Activated CD4-positive, alpha-beta T cell treated with anti-CD3 and anti-CD28 coated beads, Interleukin-2, Interleukin-4, amounts not matched to agents 100 ng/mL and 50 ng/mL, durations not matched to agents 16 hours and 8 hours (primary cell): ENCODE measurements at places on chromosomes 12 and 14.

DNA sequence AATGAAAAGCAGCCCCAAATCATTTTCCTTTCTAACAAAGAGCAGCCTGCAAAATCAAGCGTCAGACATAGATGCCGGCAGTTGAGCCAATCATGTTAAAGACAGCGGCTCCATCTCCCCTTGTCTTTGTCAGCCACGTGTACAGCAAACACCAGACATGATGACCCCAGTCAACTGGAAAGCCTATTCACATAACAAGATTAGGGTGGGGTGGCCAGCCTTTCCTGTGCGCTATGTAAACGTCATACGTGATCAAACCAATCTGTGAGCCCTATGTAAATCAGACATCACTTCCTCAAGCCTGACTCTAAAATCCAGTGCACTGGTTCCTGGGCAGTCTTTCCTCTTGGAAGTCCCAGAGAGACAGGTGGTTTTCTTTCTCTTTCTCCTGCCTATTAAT, 9.9 kb upstream of the FICD start:
- no peak for DNase-seq

DNA sequence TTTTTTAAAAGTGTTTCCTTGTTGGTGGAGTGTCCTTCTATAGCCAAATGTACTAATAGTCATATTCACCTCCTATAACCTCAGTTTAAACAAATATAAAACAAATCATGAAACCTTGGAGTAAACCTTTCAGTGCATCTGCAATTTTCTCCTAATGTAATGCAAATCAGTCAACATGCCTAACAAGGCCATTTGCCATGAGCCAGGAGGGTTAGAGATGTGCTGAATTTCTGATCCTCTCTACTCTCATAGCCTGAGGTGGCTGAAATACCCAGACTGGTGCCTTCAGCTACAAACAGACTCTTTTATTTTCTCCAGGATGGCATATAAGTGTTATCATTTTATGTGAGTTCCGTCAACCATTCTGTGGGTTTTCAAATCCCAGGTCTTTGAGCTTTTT, 908.1 kb downstream of the GALC start:
- no peak for DNase-seq

- DNase-seq = no peak
These were observed 49.6 kb downstream of the HNRNPC start for GRCh38 chr14:21219561-21220111.

DNA sequence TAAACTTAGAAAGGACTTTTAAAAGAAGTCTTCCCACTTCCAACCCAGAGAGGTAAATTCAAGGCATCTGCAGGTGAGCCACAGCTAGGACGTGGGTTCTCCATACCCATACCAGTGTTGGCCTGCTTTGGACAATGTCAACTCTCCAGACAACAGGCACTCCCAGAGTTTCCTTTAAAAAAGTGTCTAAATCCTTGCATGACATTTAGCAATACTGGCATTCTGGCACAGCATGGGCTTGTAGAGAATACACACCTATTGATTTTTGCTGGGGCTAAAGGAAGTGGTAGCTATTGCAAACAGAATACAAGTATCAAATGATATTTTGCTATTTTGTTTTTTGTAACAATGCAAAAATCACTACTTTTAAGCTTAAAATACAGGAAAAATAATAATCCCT, 25.8 kb upstream of the DICER1 start:
- no peak for DNase-seq

GRCh38 chr12:31465002-31465401, 125.9 kb downstream of the DENND5B start:
- no peak for DNase-seq

GRCh38 chr12:48969833-48970701, 1.5 kb downstream of the WNT10B start:
- DNase-seq = no peak

DNA sequence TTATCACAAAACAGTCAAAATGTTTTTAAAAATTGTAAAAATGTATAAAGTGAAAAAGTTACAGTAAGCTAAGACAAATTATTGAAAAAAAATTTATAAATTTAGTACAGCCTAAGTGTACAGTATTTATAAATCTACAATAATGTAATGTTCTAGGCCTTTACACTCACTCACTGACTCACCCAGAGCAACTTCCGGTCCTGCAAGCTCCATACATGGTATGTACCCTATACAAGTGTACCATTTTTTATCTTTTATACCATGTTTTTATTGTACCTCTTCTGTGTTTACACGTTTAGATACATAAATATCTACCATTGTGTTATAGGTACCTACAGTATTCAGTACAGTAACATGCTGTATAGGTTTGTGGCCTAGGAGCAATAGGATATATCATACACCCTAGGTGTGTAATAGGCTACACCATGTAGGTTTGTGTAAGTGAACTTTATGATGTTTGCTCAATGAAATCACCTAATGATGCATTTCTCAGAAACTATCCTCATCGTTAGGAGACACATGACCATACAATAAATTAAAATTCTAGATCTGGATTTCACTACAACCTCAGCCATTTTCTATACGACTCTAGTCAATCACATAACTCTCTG, 66.8 kb downstream of the TXNDC16 start:
- DNase-seq = no peak

DNA sequence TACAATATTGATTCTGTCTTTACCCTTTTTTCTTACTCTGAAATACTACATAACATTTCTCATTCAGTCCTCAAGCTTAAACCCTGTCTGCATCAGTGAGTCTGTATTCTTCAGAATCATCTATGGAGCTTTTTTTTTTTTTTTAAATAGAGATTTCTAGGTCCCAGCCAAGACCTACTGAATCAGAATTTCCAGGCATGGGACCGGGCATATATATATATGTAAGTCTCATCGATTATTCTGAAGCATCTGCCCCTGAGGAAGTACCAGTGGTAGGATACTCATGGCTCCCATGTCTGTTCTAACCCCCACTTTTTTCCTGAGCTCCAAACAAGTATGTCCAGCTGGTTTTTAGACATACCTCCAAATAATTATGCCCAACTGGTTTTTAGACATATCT, 6.1 kb downstream of the DDX47 start:
- no peak for DNase-seq

- no peak for DNase-seq
These were observed 36.7 kb downstream of the RERG start for GRCh38 chr12:15184484-15184883.

DNA sequence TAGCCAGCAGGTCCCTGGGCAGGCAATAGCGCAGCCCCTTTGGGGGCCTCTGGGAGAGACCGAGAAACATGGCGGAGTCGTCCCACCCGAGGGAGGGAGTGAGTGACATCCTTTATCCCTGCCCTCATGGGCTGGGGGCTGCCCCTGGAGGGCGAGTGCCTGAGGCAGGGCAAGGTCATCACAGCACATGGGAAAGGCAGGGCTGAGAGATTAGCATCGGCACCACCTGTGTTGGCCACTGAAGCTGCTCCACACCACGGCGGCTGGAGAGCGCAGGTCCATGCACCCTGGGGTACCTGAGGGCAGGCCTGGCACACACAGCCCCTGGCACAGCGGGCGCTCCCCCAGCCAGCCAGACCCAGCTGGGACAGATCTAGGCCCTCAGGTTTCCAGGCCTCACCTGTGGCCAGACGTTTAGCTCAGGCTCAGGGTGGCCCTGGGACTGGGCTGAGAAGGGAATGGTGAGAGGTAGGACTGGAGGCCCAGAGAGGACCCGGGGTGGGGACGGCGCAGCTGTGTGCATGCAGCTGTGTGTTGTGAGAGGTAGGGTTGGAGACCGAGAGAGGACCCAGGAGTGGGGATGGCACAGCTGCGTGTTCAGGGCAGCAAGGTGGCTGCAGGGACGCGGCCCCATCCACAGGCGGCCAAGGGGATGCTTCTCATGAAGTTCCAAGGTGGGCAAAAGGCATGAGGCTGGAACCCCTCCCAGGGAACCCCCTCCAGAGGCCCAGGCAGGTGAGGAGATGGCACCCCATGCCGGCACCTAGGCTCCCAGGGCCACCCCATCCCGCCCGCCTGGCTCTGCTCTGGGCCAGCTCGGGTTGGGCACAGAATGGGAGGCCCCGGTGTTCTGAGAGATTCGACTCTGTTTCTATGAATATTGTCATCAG, 74.1 kb downstream of the KIF26A start:
- DNase-seq = no peak

DNA sequence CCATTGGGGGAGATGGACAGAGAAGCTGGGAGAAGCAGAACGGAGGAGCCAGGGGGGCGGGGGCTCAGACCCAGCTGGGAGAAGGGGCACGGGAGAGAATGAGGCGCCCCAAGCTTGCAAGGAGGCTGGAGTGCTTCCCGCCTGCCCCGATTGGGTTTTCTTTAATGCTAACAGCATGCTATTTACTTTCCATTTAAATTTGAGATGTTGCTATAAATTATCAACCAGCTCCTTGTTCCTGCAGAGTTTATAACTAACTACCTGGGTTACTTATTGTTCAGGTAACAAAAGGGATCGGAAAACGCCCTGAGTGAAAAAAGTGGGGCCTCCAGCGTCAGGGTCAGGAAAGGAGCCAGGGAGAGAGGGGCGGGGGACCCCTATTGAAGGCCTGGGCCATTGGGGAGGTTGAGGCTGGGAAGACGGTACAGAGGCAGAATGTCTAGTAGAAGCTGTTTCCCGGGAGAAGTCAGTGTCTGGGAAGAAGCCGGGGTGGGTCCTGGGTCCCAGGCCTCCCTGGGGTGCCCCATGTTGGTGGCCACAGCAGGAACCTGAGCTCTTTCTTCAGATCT, 2.5 kb downstream of the HNF1A start:
- no peak for DNase-seq

- no peak for DNase-seq
These were observed 29.8 kb upstream of the CCT2 start for GRCh38 chr12:69555461-69555860.

GRCh38 chr12:67919406-67919805, 69.8 kb upstream of the IFNG-AS1 start:
- DNase-seq = no peak

- no peak for DNase-seq
These were observed 36.7 kb downstream of the TMEM233 start for GRCh38 chr12:119630223-119630780.

- DNase-seq = peak; percentile 15
These were observed 47.2 kb downstream of the ALDH1L2 start for GRCh38 chr12:105036937-105037649.

DNA sequence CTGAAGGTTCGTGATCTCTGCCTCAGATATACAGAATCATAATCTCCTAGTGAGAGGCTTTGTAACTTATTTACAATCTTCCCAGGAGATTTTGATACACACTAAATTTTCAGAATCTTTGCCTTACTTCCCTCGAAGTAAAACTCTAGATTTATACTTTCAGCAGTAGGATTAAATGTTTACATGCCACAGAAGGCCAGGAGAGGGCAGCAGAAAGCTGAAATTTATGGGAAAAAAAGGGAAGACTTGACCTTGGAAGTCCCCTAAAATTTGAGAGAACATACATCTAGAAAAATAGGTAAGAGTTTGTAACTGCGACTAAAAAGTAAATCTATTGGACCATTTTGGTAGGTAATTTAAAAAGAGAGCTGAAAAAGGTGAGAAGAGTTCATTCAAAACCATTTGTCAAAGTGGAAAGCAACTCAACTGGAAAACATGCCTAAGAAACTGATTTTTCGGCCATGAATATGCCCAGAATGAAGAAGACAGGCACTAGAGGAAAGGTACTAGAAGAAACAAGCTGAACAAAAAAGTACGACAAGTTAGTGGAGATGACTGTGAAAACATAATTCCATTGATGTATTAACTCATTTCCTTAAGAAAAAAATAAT, 242.0 kb upstream of the MDGA2 start:
- DNase-seq = no peak

- no peak for DNase-seq
These were observed 48.8 kb upstream of the SEL1L start for GRCh38 chr14:81582420-81582819.

DNA sequence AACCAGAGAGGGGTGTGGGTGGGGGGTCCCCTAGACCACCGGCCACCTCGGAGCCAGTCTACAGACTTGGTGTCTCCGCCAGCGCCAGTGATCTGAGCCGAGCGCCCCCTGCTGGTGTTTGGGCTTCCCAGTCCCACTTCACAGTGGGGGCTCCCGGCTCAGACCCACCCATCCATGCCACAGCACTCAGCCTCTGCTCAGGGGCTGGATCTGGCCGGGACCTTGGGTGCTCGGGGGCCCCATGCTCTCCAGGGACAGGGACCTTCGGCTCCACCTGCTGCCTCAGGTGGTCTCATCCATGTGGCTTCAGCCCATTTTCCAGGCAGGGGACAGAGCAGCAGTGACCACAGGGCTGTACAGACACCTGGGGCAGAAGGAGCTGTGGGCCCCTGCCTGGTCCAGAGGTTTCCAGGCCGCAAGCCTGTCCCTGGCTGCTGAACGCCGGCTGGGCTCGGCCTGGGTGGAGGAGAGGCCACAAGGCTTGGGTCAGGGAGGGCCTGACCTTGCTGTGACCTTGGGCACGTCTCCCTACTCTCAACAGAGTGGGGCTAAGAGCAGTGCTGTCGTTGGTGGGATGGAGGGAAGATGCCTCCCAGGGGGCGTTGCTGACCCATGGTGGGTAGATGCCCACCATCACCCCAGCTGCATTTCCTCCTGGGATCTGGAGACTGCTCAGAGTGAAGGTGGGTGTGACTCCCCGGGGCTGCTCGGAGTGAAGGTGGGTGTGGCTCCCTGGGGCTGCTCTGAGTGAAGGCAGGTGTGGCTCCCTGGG, 86.3 kb downstream of the KIF26A start:
- DNase-seq = peak; percentile 15

DNA sequence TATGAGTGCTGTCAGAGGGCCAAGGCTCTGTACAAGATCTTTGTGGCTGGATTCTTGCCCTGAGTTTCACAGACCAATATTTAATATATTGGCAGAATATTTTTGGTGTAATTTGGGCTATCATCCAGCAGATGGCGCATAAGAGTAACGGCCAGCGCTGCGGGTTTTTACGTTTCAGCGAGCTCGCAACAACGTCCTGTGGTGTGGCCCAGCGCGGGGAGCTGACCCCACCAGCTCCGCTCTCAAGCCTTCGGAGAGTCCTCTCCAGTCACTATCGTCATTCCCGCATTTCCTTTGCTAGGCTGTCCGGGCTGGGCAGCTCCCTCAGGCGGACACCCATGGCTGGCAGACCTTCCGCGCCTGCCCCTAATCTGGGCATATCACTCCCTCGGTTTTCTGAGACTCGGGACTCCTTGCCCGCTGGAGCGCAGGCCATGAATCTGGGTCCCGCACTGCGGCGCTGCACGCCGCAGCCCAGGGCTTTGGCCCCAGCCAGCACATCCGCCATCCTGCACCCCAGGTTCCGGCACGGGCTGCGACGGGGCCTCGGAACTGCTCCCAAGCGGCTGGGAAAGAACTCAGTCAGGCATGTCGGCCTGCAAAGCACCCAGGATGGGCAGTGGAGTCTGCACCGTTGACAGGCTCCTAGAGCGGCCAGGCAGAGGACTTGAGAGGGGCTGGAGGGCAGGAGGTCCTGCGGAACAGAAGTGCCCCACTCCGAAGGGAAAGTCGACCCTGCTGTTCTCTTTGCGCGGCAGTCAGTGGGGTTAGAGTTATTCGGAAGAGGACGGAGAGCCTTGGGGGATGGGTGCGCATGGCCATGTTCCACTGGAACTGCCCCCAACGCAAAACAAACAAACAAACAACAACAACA, 18.4 kb downstream of the OLR1 start:
- DNase-seq = peak; percentile 62

DNA sequence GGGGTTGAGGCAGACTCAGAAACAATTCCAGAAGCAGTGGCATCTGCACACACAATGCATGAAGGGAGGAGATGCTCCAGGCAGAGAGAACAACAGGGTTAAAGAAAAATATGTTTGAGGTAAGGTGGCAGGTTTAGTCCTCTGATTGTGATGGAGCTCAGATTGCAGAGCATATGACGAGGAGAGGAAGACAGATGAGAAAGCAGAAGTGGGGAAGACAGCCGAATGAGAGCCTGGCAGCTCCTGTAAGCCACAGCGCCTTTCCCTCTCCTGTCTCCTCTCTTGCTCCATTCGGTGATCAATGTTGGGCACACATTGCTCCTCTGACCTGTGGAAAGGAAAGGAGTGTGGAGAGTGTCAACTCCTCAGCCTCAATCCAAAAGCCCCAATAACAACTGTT, 372.2 kb downstream of the GXYLT1 start:
- no peak for DNase-seq
